ENCODE measurements at places on chromosomes 16 and 17. TPM values are rescaled to one million over a fixed set of nuclear protein-coding genes. Genes with fewer than 3 reads are reported as not detected.

GRCh38 chr17:44236444-44236991 is 17.0 kb upstream of the UBTF start:
- DNase-seq = no peak

GRCh38 chr16:8623634-8624033 is 2.1 kb downstream of the METTL22 start:
- no peak for DNase-seq

DNA sequence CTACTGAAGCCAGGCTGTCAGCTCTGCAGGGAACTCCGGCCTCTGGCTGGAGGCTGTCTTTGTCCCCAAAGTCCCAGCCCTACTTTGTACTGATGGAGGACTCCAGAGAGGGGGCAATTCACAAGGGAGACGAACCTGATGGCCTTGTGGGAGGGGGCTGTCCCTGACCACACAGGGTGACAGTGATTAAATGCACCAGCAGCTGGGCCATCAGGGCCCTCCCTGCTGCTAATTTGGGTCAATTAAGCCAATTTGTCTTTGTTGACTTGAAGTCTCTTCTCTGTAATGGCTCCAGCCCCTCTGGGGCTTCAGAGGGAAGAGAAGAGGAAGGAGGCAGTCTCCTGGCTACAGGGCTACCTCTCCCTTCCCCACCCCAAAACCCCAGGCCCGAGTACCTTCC is 22.0 kb downstream of the TMEM132E start:
- DNase-seq = no peak

TNFRSF12A gene
- total RNA-seq = 45.5 TPM

CLEC18C gene
- 0.16 TPM for total RNA-seq

CACNG5 gene
- total RNA-seq = not detected

GRCh38 chr17:76198702-76199101 is 41.6 kb downstream of the RNF157 start:
- no peak for DNase-seq

DNA sequence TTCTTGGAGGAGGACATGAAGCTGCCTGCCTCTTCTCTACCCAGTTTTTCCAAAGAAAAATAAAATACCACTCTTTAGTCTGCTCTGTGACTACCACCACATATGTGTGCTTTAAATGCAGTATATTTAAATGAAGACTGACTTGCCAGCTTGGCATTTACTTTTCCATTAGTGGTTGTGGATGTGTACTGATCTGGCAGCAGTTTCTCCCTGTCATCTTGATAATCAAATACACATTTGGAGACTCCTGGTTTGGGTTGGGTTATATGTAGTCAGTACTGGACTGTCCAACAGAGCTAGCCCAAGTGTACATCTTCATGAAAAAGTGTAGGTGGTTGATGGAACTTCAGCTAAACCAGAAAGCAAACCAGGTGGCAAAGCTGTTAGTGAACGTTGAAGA is 19.9 kb downstream of the COX10 start:
- DNase-seq = no peak

DNA sequence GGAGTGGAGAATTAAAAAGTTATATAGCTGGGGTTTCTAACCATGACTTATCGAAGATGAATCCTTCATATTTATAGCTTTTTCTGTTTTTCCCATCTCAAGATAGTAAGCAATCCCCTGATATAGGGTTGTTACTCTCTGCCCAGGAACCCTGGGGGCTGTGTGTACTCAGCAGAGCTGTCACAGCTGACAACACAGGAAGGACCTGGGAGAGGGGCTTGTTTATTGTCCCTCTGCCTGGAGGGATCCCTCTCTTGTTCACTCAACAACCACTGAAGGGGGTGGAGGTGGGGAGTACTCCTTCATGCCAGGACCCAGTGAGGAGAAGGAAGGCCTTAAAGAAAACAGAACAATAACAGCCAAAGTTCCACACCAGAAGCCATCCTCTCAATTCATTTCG is 19.8 kb downstream of the ASIC2 start:
- no peak for DNase-seq

SLC9A5 gene
- 2.9 TPM for total RNA-seq

DNA sequence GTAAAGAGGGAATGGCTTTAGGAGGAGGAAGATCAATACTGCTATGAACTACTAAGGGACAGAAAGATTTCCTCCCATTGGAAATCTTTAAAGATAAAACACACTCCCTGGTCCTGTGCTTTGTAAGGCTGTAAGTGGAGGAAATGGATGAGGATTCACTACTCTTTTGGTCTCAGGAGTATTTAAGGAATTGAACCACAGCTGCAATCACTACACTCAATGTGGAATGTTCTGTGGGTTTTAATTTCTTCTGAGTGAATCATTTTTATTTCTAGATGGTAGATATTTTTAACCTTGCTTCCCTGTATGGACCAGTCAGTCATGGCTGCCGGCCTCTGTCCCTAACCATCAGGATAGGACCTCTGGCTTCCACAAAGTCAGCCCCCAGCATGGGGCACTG is 65.6 kb downstream of the SDR42E1 start:
- DNase-seq = no peak

- no peak for DNase-seq
These were observed 6.7 kb downstream of the MMD start for GRCh38 chr17:55414983-55415382.

RNF222 gene
- not detected for total RNA-seq

GRCh38 chr17:82823004-82823403 is 16.8 kb downstream of the ZNF750 start:
- DNase-seq = no peak

DNA sequence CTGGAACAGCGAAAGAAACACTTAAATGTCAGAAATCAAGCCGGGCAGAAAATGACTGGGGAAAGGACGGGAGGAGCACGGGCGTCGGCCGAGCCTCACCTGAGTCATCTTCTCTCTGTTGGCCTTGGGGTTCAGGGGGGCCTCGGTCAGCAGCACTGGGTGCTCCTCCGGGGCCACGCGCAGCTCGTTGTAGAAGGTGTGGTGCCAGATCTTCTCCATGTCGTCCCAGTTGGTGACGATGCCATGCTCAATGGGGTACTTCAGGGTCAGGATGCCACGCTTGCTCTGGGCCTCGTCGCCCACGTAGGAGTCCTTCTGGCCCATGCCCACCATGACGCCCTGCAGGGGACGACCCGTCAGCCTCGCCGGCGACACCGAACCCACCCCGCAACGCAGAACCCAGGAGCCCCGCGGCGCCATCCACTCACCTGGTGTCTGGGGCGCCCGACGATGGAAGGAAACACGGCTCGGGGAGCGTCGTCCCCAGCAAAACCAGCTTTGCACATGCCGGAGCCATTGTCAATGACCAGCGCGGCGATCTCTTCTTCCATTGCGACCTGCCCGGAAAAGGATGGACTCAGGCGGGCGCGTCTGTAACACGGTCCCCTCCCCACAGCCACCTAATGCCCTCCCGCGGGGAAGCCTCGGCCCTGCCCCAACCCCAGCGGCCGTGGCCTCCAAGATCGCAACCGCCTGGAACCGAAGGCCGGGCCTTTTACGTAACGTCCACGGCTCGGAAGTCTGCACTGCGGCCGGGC is 616 bp downstream of the ACTG1 start:
- no peak for DNase-seq

DNA sequence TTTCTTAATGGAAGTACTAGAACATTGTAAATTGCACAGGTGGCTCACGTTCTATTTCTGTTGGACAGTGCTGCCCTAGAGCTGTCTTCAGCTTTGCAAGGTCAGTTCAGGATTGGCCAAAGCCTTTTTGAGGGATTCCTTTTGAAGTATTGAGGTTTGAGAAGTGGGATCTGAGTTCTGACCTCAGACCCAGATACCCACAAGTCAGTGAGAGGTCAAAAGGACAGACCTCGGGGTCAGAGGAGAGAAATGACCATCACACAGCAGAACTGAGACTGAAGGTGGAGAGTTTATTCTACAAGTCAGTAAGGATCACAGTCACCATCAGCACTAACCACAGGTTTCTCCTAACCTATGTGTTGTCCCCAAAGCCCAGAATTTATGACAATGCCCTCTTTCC is 1.7 kb downstream of the ACSM5 start:
- no peak for DNase-seq

HSPB9 gene
- not detected for total RNA-seq

DNA sequence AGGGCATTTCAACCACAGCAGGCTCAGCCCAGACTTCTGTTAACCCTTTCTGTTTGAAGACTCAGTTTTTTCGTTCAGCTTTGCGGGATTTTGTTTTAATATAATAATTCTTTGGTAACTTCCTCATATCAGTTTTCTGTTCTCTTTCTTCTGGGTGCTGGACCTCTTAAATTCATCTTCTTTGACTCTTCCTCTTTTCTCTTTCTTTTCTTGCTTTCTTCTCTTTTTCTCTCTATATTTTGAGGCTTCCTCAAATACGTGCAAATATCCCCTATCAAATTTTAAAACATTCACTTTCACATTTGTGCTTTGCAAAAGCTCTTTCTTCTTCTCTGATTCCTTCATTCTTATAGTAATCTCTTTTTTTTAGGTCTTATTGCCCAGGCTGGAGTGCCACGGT is 136.3 kb downstream of the HS3ST3B1 start:
- DNase-seq = no peak

DNA sequence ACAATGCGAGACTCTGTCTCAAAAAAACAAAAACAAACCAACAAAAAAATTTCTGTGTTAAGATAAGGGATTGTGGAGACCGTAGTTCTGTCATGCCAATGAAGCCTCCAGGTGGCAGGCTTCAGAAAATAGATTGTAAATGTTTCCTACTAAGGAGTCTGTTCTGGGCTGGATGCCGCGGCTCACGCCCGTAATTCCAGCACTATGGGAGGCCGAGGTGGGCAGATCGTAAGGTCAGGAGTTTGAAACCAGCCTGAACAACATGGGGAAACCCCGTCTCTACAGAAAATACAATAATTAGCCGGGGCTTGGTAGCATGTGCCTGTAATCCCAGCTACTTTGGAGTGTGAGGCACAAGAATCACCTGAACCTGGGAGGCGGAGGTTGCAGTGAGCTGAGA is 4.4 kb upstream of the SNX29 start:
- no peak for DNase-seq

DNA sequence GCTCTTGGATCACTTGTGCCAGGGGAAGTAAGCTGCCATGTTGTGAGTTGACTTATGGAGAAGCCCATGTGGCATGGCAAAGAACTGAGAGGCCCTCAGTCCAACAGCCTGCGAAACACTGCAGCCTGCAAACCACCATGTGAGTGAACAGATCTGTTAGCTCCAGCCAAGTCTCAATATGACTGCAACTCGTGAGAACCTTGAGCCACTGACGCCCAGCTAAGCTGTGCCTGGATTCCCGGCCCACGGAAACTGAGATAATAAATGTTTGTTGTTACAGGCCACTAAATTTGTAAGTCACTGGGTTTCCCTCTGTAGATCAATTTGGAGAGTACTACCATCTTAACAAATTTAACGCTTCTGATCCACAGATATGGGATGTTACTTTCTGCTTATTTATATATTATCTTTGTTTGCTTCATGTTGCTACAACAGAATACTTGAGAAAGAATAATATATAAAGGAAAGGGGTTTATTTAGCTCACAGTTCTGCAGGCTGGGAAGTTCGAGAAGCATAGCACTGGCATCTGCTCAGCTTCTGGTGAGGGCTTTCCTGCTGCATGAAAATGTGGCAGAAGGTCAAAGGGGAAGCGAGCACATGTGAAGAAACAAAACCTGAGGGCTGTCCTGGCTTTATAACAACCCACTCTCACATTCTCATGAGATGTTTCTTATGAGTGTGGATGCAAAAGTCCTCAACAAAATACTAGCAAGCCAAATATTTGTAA is 29.4 kb upstream of the ATP2A3 start:
- no peak for DNase-seq

SLC7A6OS gene
- total RNA-seq = 23.3 TPM

GRCh38 chr17:82846061-82846691 is 6.4 kb upstream of the ZNF750 start:
- no peak for DNase-seq

FADS6 gene
- total RNA-seq = 0.85 TPM

SLC38A8 gene
- not detected for total RNA-seq

CACNA1H gene
- total RNA-seq = 41.8 TPM

SLC16A11 gene
- total RNA-seq = 5.1 TPM

LITAF gene
- 60.8 TPM for total RNA-seq

DNA sequence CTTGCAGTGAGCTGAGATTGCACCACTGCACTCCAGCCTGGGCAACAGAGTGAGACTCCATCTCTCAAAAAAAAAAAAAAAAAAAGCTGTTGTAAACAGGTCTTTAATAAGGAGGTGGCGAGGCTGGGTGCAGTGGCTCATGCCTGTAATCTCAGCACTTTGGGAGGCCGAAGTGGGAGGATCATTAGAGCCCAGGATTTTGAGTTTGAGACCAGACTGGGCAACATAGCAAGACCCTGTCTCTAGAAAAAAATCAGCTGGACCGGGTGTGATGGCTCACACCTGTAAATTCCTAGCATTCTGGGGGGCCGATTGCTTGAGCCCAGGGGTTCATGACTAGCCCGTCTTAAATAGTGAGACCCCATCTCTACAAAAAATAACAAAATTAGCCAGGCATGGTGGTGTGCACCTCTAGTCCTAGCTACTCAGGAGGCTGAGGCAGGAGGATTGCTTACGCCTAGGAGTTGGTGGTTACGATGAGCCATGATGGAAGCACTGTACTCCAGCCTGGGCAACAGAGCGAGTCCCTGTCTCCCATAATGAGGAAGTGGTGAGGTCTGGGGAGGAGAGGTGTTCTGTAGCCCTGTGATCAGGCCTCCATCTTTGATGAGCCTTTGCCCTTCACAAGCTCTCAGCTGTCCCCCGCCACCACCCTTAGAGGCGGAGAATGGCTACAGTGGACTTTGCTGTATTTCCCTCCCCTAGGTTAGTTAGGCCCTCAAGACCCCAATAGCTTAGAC is 36.2 kb downstream of the ZNF778 start:
- no peak for DNase-seq

PRSS33 gene
- total RNA-seq = not detected

PRSS36 gene
- 1.4 TPM for total RNA-seq

RAB26 gene
- total RNA-seq = 1.1 TPM
